ENCODE measurements at places on chromosomes 3 and 15.
A peak's percentile ranks its signal among the peaks of the same experiment; 100 is the strongest.

GRCh38 chr15:100859970-100860828 is 19.4 kb upstream of the ALDH1A3 start:
- H3K27ac ChIP-seq, result no peak overlapping the region
- no peaks in the 10 kb centered on the region for H3K36me3 ChIP-seq
- no peak for DNase-seq
- H3K4me3 ChIP-seq, result no peak overlapping the region
- H3K27me3 ChIP-seq, result peaks cover 10% of the 10 kb centered on the region

GRCh38 chr3:71504250-71505036 is 79.1 kb downstream of the FOXP1 start:
- peak overlapping the region; percentile 87 for H3K27ac ChIP-seq
- H3K27me3 ChIP-seq, result no peaks in the 10 kb centered on the region
- peaks cover 12% of the 10 kb centered on the region for H3K4me1 ChIP-seq
- H3K36me3 ChIP-seq, result no peaks in the 10 kb centered on the region
- peak; percentile 65 for DNase-seq

- H3K4me1 ChIP-seq, result peaks cover 5% of the 10 kb centered on the region
- no peak overlapping the region for H3K27ac ChIP-seq
- no peak for DNase-seq
- H3K36me3 ChIP-seq, result peaks cover 39% of the 10 kb centered on the region
- no peaks in the 10 kb centered on the region for H3K27me3 ChIP-seq
Observed at GRCh38 chr15:48425051-48425450, 93.8 kb downstream of the DUT start.

DNA sequence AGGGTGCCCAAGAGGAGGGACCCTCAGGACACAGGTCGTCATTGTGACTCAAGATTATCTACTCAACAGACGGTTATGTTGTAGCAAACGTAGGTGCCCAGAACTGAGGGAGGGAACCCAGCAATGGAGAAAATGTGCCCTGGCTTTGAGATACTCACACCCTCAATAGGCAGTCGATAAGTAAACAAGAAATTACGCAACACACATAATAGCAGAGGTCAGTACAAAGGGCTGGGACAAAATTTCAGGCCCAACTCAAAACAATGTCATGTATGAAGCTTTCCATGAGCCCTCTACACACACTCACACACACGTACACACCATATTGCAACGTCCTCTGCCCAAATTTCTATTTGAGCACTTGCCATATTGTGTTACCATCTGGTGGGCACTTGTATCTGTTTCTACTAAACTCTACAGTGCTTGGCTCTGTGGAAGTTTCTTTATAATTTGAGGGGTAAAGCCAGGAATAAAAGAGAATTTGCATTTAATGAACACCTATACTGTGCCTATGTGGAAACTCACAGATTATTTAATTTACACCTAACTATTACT is 114.6 kb upstream of the TRIM42 start:
- H3K27me3 ChIP-seq, result peaks cover 4% of the 10 kb centered on the region
- no peaks in the 10 kb centered on the region for H3K4me1 ChIP-seq
- no peak overlapping the region for H3K4me3 ChIP-seq
- H3K27ac ChIP-seq, result no peak overlapping the region

GRCh38 chr3:64188810-64189560 is 36.3 kb downstream of the PRICKLE2 start:
- H3K4me3 ChIP-seq, result no peak overlapping the region
- peaks cover 15% of the 10 kb centered on the region for H3K36me3 ChIP-seq
- no peaks in the 10 kb centered on the region for H3K27me3 ChIP-seq
- H3K4me1 ChIP-seq, result peaks cover 15% of the 10 kb centered on the region
- peak overlapping the region; percentile 99 for H3K27ac ChIP-seq

DNA sequence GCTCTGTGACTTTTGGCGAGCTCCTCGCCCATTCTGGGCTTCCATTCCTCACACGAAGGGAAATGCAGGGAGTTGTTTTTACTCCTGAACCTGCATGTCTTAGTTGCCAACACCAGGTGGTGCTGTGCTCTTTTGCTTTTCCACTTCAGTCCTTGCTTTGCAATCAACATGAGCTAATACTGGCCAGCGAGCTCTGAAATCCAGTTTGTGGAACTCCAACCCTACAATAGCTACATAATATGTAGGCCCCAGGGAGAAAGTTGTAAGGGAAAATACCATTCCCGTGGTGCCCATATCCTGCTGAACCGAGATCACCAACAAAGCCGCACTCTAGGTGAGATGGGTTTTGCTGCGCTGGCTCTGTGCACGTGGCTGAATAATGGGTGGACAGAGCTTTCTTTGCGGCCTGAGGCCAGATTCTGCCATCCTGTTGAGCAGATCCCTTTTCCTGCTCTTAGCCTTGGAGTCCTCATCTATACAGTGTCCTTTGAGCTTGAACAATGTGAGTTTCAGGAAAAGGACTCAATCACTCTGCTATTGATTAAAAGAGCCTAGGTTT is 25.0 kb downstream of the LSM3 start:
- no peaks in the 10 kb centered on the region for H3K27me3 ChIP-seq
- no peak overlapping the region for H3K4me3 ChIP-seq
- H3K27ac ChIP-seq, result no peak overlapping the region
- peak; percentile 84 for DNase-seq
